ENCODE measurements at places on chromosomes 5 and 9. TPM values are rescaled to one million over a fixed set of nuclear protein-coding genes. Genes with fewer than 3 reads are reported as not detected.

Gene BNIP1
- polyA plus RNA-seq: 10.2 TPM

Gene PMPCA
- 63.6 TPM for polyA plus RNA-seq

Gene MARVELD2
- polyA plus RNA-seq: 0.61 TPM

Gene ABCA1
- polyA plus RNA-seq: 2.8 TPM

Gene OR13C9
- not detected for polyA plus RNA-seq

Gene DRD1
- polyA plus RNA-seq: 0.22 TPM

Gene SLC35D2
- polyA plus RNA-seq: 21.7 TPM

Gene SLC45A2
- polyA plus RNA-seq: 0.02 TPM

Gene PCDHGB5
- polyA plus RNA-seq: 3.1 TPM

Gene C1QTNF3
- polyA plus RNA-seq: 1.6 TPM

Gene ANKRD34B
- not detected for polyA plus RNA-seq

Gene ZBED3
- polyA plus RNA-seq: 13.2 TPM

Gene CCL19
- 7.7 TPM for polyA plus RNA-seq

Gene KLF9
- 48.5 TPM for polyA plus RNA-seq

Gene CEP120
- polyA plus RNA-seq: 10.0 TPM

Gene TAF11L11
- not detected for polyA plus RNA-seq

Gene RC3H2
- 9.8 TPM for polyA plus RNA-seq

Gene PCDHGB1
- polyA plus RNA-seq: 0.30 TPM

Gene OTP
- not detected for polyA plus RNA-seq

Gene DMRT3
- not detected for polyA plus RNA-seq

Gene TNC
- 9.8 TPM for polyA plus RNA-seq

Gene EIF4EBP3
- polyA plus RNA-seq: 75.8 TPM

Gene UBE2QL1
- polyA plus RNA-seq: 0.47 TPM

Data from adipose tissue (tissue), 3 donors.